ENCODE measurements at places on chromosomes 3 and 15. TPM values are rescaled to one million over a fixed set of nuclear protein-coding genes. Genes with fewer than 3 reads are reported as not detected.

Gene DAZL
- not detected for total RNA-seq

Gene UBE2Q2
- total RNA-seq: 60.2 TPM

Gene CTDSPL
- total RNA-seq: 15.9 TPM

Gene DLL4
- 31.1 TPM for total RNA-seq

Gene PLSCR2
- total RNA-seq: not detected

Gene OIP5
- not detected for total RNA-seq

Gene DNASE1L3
- total RNA-seq: 0.77 TPM

Gene HRH1
- 3.2 TPM for total RNA-seq

Gene GPR62
- total RNA-seq: 0.34 TPM

Gene CYP8B1
- not detected for total RNA-seq

Gene CHRD
- 36.6 TPM for total RNA-seq

Gene TRH
- total RNA-seq: not detected

Gene SLC22A13
- not detected for total RNA-seq

Gene CCNDBP1
- total RNA-seq: 43.5 TPM

Gene PTPN23
- 26.3 TPM for total RNA-seq

Gene LRRIQ4
- not detected for total RNA-seq

Gene CAMK1
- total RNA-seq: 63.0 TPM

Gene INKA1
- total RNA-seq: 3.1 TPM

Gene CKMT1A
- total RNA-seq: not detected

Gene NAALADL2
- 31.3 TPM for total RNA-seq

Gene POLQ
- 0.58 TPM for total RNA-seq

Gene ANAPC13
- total RNA-seq: 42.3 TPM

Gene ZBBX
- total RNA-seq: 1.5 TPM

Gene GOLGA6D
- not detected for total RNA-seq

Gene LRRC15
- under 0.01 TPM for total RNA-seq

Gene OPA1
- total RNA-seq: 68.4 TPM

Gene APPL1
- total RNA-seq: 66.1 TPM

Gene LIPC
- 0.28 TPM for total RNA-seq

Gene GALNT15
- total RNA-seq: 35.1 TPM

Gene IL5RA
- under 0.01 TPM for total RNA-seq

Gene A4GNT
- not detected for total RNA-seq

Gene MRPL47
- total RNA-seq: 34.8 TPM

Gene TMIE
- total RNA-seq: not detected

Gene LSMEM2
- 1.5 TPM for total RNA-seq

Gene PRSS50
- not detected for total RNA-seq

Gene MUC4
- 0.30 TPM for total RNA-seq

Gene MESP2
- not detected for total RNA-seq

Gene CNTN3
- total RNA-seq: 0.29 TPM

Gene WDR93
- total RNA-seq: not detected

Gene PAQR5
- 0.28 TPM for total RNA-seq

Gene FBXO40
- total RNA-seq: not detected

Gene CCR3
- total RNA-seq: not detected

Gene SERPINI2
- 1.4 TPM for total RNA-seq

Gene DNAH12
- total RNA-seq: 0.77 TPM

Gene TBC1D5
- total RNA-seq: 189 TPM

Gene SCG5
- not detected for total RNA-seq

Gene KLF15
- 16.5 TPM for total RNA-seq

Gene FGF12
- total RNA-seq: 1.3 TPM

Gene C3orf33
- 4.3 TPM for total RNA-seq

Gene CCR2
- 7.1 TPM for total RNA-seq

Gene MORC1
- total RNA-seq: not detected

Gene CSTA
- 1.4 TPM for total RNA-seq

Gene ASB14
- total RNA-seq: not detected

Gene WDR49
- total RNA-seq: 23.1 TPM

Gene NR2F2
- 37.9 TPM for total RNA-seq

Data from uterus (tissue), 4 donors.